Omental fat pad (tissue), 4 donors: ENCODE measurements at places on chromosomes 4 and X. TPM values are rescaled to one million over a fixed set of nuclear protein-coding genes. Genes with fewer than 3 reads are reported as not detected.

The DSPP gene
- total RNA-seq: not detected

The POLR2B gene
- 92.5 TPM for total RNA-seq

The C1QTNF7 gene
- total RNA-seq: 5.8 TPM

The CITED1 gene
- total RNA-seq: 0.60 TPM

The SEC24D gene
- total RNA-seq: 53.1 TPM

The DNAAF6 gene
- total RNA-seq: not detected

The TMEM144 gene
- total RNA-seq: 7.6 TPM

The TMEM156 gene
- not detected for total RNA-seq

The CLIC2 gene
- 17.3 TPM for total RNA-seq
